H54 (cell line): ENCODE measurements at places on chromosomes 3 and 15.

- no peak for DNase-seq
Observed at GRCh38 chr3:180188512-180189309, 152.0 kb upstream of the PEX5L start.

DNA sequence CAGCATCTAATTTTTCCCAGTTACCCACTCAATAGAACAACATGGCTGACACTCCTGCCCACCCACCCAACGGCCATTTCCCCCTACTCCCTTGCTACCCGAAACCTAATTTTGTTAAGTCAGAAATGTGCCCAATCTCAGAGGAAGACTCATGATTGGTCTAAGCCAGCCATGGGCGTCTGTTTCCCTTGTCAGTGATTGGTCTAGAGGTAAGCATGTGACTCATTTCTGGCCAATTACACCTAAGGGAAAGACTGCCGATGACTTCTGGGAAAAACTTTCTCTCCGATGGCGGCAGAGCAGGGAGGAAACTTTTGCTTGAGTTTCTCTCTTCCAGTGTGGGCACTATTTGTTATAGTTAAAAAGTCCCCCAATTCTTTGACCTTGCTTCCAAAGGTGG lies 72.9 kb downstream of the RPLP1 start:
- DNase-seq = no peak

- no peak for DNase-seq
Observed at GRCh38 chr3:52779011-52779836, 1.8 kb downstream of the ITIH1 start.

DNA sequence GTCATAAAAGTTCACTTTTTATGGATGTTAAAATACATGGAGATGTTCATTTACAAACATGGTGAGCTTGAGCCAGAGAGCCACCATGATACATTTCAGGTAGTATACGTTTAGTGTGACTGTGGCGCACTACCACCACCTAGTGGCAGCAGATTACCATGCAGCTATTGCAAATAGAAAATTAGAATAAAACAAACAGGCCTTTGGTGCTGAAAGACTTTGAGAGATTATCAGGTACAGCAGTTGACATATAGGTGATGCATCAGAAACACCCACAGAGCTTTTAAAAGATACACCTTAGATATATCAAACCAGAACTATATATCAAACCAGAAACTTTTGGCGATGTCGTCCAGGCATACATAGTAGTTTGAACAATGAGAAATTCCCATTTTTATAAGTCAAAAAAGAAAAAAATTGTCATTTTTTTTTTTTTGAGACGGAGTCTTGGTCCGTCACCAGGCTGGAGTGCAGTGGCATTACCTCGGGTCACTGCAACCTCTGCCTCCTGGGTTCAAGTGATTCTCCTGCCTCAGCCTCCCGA lies 42.0 kb upstream of the ICE2 start:
- peak; percentile 6 for DNase-seq

DNA sequence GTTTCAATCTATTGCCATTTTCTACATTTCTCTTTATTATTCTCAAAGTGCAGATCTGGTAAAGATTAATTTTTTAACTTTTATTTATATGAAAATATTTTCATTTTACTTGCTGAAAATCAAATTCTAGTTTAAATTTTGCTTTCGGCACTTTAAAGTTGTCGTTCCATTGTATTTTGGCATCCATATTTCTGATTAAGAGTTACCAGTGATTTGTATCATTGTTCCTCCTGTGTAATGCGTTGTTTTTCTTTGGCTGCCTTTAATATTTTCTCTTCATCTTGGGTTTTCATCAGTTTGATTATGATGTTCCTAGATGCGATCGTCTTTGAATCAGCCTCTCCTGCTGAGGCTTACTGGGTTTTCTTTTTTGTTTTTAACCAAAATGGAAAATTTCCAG lies 97.3 kb downstream of the SPATA16 start:
- no peak for DNase-seq

DNA sequence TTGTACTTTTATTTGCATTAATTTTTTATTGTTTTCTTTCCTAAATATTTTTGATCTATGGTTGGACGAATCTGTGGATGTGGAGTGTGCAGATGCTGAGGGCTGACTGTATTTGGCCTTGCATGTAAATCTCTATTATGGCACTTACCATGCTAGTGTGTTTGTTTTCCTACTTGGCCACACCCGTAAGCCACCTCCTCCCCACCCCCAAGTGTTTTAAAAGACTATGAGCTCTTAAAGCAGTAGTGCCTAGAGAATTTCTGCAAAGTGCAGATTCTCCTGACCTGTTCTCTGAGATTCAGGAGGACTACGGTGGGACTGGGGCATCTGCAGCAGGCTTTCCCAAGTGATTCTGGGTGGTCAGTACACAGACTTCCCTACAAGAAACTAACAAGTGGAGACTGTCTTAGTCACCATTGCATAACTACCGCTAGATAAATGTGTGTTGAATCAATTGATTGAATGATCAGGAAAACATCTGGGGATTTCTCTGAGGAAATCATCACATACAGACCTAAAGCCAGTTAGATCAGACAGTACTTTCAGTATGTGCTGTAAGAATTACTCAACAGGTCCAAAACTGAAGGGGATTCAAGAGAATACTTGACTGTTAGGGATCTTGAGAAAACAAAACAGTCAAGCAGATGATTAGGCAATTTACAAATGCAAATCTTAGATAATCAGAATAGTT lies 6.2 kb upstream of the TIPARP start:
- no peak for DNase-seq

GRCh38 chr3:105430455-105430854 lies 63.7 kb downstream of the ALCAM start:
- DNase-seq = no peak
